ENCODE measurements at places on chromosomes 1 and 21.
A peak's percentile ranks its signal among the peaks of the same experiment; 100 is the strongest.

DNA sequence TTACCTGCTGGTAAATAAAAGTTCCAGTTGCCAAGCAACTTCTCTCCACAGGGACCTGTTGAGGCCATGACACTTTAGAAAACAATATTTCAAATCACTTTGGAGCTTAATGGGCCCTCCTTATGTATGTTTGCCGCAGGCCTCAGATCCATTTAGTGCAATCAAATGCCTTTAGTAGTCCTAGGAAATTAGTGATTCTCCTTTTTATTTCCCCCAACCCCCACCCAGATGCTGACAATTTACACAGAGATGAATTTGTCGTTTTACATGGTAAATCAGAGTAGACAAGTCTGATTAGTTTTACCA, 83.6 kb downstream of the CLIC4 start:
- DNase-seq = no peak

- peak; percentile 52 for DNase-seq
Observed at GRCh38 chr1:906600-907420, 16.9 kb upstream of the SAMD11 start.

GRCh38 chr1:48940962-48941732, 164.5 kb upstream of the BEND5 start:
- DNase-seq = no peak

GRCh38 chr21:28410256-28410655, 582.4 kb downstream of the LTN1 start:
- no peak for DNase-seq

DNA sequence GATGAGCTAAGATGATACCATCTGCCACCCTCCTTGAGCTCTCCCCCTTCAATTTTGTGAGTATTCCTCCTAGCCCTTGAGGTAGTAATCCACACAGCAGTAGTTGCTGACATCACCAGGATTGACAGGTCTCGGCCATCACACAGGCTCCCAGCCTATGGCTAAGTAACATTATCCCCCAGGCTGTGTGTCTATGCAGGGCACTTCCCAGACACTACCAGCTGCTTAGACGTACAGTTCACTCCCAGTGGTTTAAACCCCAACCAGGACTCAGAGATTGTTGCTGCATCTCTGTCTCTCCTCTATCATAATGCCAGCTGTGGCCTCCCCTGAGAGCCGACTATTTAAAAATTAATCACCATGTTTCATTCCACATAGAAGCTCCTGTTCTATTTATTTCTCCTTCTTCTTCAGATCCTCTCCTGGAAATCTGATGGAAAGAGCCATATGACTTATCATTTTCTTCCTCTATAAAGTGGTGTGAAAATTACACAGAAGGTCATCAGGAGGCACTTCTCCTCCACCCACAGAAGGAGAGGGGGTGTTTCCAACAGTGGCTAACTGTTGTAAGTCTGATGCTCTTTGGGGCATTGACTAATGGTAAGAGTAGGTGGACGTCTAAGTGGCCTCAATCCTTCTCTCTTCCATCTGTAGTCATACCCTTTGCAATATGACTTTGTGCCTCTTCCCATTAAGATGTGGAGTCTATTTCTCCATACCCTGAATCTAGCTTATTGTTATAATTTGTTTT, 396.3 kb downstream of the SETD4 start:
- no peak for DNase-seq

- no peak for DNase-seq
Observed at GRCh38 chr1:242813490-242814091, 289.1 kb upstream of the PLD5 start.

- DNase-seq = peak; percentile 38
Observed at GRCh38 chr1:201376464-201377374, 761 bp downstream of the TNNT2 start.

DNA sequence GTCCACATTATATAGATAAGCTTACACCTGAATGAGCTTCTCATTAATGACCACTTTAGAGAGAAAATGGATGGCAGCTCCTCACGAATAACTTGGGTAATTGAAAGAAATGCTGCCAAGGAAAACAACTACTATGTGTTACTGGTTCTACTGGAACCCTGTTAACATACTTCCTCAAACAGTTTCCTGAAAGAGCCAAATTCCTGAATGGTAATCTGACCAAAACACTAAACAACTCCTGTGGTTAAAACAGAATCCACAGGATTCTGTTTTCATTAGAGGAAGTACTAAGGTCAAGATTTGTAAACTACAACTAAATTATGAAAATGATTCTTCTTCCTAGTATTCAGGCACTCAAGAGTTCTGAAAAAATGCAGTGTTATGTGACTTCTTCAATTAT, 107.2 kb downstream of the DNM3 start:
- no peak for DNase-seq

DNA sequence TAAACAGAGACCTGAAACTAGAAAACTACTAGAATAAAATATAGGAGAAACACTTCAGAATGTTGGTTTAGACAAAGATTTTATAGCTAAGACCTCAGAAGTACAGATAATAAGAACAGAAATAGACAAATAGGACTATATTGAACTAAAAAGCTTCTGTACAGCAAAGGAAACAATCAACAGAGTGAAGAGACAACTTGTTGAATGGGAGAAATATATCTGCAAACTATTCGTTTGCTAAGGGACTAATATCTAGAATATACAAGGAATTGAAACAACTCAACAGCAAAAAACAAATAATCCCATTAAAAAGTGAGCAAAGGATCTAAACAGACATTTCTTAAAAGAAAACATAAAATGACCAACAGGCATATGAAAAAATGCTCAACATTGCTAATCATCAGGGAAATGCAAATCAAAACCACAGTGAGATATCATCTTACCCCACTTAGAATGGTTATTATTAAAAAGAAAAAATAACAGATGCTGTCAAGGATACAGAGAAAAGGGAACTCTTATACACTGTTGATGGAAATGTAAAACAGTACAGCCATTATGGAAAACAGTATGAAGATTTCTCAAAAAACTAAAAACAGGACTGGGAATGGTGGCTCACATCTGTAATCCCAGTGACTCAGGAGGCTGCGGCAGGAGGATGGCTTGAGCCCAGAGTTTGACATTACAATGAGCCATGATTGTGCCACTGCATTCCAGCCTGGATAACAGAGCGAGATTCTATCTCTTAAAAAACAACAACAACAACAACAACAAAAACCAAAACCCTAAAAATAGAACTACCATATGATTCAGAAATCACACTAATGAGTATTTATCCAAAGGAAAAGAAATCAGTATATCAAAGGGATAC, 37.3 kb upstream of the ZSWIM5 start:
- no peak for DNase-seq

GRCh38 chr1:32774464-32774808, 42.7 kb downstream of the YARS1 start:
- no peak for DNase-seq

- DNase-seq = no peak
Observed at GRCh38 chr1:54378157-54378873, 27.9 kb downstream of the SSBP3 start.

GRCh38 chr1:32769524-32770220, 47.5 kb downstream of the YARS1 start:
- no peak for DNase-seq

- no peak for DNase-seq
Observed at GRCh38 chr1:169250022-169250421, 117.6 kb downstream of the NME7 start.

DNA sequence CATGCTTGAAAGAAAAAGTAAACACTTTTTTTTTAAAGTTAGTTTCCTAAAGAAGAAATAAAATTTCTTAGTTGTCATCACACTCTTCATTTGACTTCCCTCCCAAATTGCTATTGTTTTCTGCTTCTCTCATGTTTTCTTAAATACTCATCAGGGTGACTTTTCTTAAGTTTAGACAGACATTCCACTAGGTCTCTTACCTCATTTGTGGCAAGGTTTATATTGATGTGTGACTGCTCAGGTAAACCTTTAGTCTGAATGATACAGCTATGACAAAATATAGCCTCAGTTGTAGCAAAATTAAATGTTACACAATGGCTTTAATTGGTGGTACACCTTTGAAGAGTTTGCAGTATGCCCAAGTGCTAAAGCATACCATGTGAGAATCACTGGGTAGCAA, 78.6 kb downstream of the ATF6 start:
- DNase-seq = no peak

DNA sequence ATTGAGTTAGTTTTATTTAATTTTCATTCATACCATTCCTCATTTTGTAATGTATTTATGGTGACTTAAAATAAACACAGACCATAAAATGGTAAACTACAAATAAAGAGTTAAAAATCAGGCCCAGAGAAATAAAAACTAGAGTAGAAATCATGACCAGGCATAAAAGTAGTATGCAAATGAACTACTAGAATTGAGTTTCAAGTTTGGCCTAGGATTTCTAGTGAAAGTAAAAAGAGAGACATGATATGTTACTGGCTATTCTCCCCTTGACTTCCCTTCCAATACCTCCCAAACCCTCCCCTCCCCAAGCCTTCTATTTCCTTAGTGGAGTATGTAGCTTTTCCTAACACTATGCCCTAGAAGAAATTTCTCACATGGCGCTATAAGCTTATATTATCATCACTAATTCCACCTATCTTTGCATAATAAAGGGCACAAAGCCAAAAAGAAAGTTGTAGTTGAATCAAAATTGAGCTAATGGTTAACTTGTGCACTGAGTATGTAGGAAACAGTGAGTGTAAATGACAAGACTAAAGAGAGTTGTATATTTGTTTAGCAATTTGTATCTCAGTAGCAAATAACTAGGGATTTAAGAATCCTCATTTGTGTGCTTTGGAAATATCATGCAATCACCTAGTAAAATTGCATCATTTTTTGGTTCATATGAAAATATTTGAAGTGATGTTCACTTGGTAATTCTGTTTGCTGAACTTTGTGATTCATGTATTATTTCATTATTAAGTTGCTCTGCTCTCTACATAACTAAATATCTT, 29.7 kb upstream of the CDC14A start:
- no peak for DNase-seq

- DNase-seq = no peak
Observed at GRCh38 chr1:232810856-232811255, 5.6 kb downstream of the MAP10 start.

- DNase-seq = no peak
Observed at GRCh38 chr21:15240848-15241247, 176.0 kb upstream of the NRIP1 start.

- DNase-seq = no peak
Observed at GRCh38 chr1:183466781-183467180, 5.5 kb upstream of the SMG7 start.

- no peak for DNase-seq
Observed at GRCh38 chr1:33392206-33392605, 38.7 kb downstream of the PHC2 start.

GRCh38 chr1:156797212-156797871, 19.3 kb downstream of the SH2D2A start:
- DNase-seq = peak; percentile 70

DNA sequence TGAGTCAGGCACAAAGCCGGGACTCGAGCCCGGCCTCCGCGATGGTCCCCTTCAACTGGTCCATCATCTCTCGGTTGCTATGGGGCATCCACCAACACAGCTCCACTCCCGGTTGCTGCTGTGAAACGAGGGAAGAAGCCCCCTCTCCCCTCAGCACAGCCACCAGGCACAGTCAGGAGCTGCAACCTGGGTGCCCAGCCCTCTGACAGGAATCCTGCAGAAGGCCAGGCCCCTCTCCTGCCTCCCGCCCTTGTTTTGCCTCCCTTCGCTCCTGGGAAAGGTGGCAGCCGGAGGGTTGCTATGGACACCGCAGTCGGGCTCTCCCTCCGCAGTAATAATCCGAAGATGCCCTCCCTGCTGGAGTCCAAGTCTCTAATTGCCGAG, 8.9 kb upstream of the KCNN3 start:
- no peak for DNase-seq

- peak; percentile 85 for DNase-seq
Observed at GRCh38 chr1:204207136-204207616, 6.6 kb downstream of the GOLT1A start.

DNA sequence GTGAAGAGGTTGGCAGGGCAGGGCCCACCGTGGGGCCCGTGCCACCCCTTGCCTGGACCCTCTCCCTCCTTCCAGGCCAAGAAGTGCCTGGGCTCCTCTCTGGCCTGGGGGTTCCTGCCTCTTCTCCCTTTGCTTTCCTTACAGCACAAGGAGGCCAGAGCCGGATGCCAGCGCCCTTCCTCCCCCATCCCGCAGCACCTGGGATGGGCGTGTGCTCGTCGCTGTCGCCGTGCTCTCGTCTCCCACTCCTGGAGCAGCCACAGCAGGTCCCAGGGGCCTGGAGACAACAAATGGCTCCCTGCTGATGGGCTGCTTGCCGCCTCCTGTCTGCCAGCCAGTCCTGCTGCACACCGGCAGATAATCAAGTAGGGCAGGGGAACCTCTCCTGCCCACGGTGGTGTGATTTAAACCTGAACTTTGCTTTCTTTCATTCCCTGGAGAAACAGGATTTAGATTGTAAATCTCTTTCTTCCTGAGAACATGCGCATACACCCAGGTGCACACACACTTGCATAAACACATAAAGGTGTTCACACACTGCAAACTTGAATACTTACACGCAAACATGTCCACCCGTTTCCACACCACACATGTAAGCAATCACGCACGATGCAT, 50.8 kb upstream of the POU3F1 start:
- DNase-seq = no peak

- no peak for DNase-seq
Observed at GRCh38 chr1:169697755-169698154, 13.7 kb downstream of the SELL start.

DNA sequence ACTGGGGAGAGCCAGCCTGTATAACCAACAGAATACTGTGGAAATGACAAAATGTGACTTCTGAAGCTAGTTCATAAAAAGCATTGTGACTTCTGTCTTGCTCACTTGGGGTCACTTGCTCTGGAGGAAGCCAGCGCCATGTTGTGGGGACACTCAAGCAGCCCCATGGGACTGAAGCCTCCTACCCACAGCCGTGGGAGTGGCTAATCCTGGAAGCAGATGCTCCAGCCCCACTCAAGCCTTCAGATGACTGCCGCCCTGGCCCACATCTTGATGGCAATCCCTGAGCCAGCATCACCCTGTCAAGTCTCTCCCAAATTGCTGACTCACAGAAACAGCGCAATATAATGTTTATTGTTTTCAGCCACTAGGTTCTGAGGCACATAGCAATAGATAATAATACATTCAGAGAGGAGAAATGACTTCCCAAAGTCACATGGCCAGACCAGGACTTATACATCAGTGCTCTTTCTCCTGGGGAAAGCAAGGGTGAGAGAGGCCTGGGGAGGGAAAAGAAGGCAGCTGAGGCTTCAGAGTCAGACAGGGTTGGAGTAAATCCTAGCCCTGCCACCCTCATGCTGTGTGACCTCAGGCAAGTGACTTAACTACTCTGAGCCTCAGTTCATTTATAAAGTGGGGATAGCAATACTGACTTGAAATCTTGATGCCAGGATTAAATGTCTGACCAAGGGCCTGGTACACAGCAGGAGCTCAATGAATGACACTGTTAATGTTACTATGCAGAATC, 5.0 kb upstream of the TNFRSF8 start:
- no peak for DNase-seq

DNA sequence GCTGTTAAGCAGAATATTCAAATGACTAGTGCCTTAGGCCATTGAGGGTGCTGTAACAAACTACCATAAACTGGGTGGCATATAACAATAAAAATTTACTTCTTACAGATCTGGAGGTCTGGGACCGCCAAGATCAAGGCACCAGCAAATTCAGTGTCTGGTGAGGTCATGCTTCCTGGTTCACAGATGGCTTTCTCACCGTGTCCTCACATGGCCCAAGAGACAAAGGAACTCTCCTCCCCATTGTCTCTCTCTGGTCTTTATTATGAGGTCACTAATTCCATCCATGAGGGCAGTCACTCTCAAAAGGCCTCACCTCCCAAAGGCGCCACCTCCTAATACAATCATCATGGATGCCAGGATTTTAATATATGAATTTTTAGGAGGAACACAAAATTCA, 127.3 kb downstream of the GABPA start:
- no peak for DNase-seq

Measured in activated CD4-positive, alpha-beta T cell treated with anti-CD3 and anti-CD28 coated beads for 48 hours (primary cell).